Kidney capillary endothelial cell (primary cell): ENCODE measurements at places on chromosomes 11 and 22.

DNA sequence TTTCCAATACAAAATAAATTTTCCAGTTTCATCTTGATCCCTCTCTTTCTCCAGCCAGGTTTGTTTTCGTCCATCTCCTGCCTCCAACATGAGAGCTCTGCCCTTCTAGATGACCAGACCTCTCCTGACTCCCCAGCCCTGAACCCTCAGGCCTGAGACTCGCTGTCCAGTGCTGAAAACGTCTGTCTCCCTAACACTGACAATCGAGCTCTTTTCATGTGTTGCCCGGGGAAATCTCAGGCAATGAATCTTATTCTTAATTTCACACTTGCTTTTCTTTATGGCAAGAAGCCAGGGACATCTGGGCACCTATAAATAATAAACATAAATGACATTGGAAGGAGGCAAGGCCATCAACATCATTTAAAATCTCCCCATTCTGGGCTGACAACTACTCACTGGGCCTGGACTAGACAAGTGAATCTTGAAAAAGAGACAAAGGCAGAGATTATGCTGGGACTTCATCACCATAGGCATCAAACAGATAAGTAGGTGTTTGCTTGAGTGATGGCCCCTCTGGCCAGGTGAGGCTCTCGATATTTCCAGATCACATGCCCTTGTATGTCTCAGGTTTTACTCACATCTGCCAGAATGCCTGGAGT is 274.5 kb upstream of the B3GAT1 start:
- no peak for DNase-seq

GRCh38 chr22:49873228-49873940 is 19.7 kb downstream of the ZBED4 start:
- no peak for DNase-seq

- DNase-seq, result peak; percentile 81
Measured at GRCh38 chr11:44817207-44817949, 90.6 kb downstream of the TSPAN18 start.

GRCh38 chr11:79100093-79100910 is 340.5 kb downstream of the TENM4 start:
- peak; percentile 58 for DNase-seq

DNA sequence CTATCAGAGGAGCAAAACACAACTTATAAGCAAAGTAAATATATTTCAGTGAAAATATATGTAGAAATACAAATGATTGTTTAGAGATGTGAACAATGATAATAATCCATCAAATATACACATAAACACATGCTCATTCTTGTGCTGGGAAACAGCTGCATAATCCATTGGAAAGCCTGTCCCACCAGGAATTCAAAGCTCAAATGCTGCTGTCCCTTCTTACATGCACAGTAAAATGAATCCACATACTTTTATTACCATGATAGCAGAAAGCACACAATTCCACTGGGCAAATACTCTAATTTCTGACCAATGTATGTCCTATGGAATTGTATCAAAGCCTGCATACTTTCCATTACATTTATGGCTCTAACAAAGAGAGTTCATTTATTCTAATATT is 44.5 kb downstream of the SOX6 start:
- no peak for DNase-seq

GRCh38 chr11:46718155-46719019 is 626 bp upstream of the F2 start:
- DNase-seq, result no peak

DNA sequence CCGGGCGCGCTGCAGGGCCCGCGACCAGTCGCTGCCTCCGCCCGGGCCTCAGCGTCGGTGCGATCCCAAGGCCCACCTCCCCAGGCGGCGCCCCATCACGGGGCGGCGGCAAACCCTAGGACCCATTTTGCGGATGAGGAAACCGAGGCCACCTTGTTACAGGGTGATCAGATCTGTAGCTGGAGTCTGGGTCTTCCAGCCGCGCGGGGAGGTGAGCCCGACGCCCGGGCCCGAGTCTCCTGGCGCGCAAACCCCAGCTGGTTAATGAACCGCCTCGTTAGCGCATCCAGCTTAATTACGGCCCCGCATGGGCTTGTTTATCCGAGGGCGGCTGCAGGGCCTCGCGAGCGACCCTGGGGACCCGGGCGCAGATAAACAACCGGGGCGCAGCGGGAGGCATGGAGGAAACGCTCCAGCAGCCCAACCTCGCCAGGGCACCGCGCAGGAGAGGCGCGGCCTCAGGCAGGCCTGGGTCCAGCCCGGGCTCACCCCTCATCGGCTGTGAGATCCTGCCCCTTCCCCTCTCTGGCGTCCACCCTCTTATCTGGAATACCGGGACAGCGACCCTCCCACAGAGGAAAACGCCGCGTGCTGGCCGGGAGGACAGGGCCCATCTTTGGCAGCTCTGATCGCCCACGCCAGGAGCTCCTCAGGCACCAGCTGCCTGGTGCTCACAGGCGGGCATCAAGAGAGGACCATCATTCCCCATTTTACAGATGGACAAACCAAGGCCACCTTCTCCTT is 14.7 kb downstream of the OTUB1 start:
- DNase-seq, result no peak

DNA sequence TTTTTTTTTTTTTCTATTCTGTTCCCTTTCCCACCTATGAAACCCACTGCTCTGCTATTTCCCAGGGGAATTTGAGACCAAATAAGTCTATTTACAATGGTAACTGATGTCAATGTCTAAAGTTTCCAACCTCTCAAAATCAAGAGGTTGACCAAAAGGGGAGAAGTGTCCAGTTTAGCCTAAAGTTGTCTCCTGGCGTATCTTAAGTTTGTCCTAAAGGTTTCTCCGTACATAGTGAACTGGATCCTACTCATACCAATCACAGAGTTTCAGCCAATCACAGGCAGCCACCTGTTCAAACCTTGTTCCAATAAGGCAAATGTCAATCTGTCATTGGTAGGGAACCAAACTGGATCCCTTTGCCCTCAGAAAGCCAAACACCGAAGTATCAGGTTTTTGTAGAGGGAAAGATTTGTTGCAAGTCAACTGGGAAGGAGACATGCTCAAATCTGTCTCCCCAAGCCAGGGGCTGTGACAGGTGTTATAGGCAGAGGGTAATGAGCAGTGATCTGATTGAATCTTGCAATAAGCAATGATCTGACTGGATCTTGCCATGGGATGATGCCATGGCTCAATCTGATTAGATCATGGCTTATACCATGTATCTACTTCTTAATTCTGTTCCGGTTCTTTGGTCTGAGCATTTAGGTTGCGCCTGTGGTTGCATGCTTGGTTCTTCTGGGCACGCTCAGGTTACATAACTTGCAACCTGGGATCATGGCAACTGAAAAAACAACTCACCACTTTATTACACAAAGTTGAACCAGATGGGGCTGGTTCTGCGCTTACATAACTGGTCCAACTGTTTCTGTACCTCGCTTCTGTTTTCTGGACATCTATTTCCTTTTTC is 1.1 kb upstream of the VPS37C start:
- DNase-seq, result no peak

- DNase-seq, result no peak
Measured at GRCh38 chr11:130170345-130170744, 10.8 kb downstream of the ST14 start.

DNA sequence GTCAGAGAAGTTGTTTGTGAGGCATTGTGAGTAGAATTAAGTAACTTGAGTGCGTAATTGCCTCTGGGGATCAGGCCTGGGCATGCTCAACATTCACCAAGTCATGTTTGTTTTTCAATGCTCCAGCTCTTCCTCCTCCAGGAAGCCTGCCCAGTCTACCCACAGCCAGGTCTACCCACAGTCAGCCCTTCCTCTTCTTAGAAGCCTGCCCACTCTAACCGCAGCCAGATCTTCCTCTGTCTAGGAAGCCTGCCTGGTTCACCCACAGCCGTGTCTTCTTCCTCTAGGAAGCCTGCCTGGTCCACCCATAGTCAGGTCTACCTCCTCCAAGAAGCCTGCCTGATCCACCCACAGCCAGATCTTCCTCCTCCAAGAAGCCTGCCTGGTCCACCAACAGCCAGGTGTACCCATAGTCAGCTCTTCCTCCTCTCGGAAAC is 25.0 kb downstream of the LRP5 start:
- no peak for DNase-seq
